GM18507 (cell line): ENCODE measurements at places on chromosomes 11 and 22.

DNA sequence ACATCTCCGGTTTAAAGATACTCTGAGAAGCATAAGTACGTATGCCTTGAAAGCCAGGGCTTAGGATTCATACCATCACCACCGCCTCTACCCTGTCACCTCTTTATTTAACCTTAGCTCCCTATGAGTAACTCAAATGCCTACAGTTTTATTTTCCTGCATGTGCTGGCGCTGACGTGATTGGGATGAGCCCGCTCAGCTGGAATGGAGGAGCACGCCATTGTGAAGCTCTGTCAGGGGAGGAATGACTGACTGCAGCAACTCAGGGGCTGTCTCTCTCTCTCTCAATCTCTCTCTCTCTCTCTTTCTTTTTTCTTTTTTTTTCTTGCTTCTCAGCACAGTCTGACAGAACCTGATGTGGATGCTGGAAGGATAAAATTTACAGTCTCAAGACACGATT is 12.4 kb downstream of the CAVIN3 start:
- DNase-seq = no peak

GRCh38 chr11:68509066-68509465 is 48.5 kb downstream of the PPP6R3 start:
- DNase-seq = no peak

DNA sequence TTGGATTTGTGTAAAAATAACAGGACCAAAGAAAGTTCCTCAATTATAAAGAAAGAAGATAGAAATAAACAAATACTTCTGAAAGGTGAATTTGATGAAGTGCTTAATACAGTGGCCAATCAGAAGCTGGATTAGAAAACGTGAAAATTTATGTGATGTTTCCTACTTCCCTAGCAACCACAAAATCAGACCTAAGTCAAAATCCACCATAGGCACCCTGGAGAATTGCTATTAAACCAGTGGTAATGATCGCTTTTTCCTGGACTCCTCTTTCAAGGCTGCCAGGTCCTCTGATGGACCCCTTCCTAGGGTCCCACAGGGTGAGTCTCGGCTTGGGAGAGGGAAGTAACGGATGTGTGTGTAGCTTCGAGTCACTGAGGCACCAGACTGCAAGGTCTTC is 9.6 kb downstream of the WT1 start:
- no peak for DNase-seq

DNA sequence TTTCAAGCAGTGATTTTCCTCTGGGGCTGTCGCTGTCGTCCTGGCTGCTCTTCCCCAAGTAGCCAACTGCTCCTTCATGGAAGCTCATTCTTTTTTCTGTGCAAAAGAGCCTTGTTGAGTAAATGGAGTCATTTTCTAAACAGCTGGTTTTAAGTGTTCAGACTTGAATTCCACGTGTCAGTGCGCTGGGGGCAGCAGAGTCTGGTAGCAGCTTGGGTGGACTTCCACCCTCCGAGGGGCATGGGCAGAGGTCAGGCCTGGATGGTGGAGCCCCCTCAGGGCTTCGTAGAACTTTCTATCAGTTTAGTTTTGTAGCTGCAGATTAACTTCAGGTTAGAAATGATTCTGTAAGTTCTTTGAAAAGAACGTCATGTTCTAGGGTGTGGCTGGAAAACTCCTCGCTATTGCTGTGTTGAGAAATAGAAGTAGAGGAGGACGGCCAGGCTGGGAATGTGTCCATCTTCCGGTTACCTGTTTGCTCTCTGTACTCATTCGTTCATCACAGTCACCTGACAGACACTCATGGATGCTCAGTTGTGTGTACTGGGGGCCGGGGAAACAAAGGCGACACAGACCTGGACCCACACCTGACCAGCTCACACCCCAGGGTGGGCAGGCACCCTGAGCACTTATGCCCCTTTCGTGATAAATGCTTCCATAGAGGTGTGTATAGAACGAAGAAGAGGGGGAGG is 270.7 kb downstream of the TBC1D22A start:
- no peak for DNase-seq

DNA sequence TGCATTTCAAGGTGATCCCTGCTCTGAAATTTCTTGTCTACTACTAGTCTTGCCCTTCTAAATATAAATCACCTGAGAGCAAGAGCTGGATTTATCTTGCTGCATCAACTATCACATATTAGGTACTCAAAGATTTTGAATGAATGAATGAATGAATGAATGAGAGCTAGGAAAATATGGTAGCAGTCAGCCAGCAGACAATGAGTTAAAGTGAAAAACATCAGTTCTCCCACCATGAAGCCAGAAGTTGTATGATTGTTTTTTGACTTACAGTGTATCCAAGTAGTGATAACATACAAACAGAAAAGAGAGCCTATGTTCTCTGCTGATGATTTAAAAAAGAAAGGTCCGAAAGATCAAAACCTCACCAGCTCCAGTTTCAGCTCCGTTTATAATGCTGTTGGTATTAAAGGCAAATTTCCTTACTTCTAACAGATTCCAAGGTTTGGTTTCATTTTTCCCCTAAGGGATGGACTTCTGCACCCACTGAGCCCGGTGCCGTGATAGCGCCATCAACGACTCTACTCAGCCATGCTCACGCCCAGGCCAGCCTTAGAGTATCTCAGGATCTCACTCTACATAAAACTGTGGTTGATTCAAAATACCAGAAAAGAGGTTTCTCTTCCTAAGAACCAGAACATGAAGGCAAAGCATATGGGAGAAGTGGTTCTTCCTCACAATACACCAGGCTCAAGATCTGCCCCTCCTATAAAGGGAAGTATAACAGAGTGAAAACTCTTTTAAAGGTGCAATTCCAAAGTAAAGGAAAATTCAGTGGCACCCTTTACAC is 92.0 kb downstream of the SGSM3 start:
- no peak for DNase-seq

DNA sequence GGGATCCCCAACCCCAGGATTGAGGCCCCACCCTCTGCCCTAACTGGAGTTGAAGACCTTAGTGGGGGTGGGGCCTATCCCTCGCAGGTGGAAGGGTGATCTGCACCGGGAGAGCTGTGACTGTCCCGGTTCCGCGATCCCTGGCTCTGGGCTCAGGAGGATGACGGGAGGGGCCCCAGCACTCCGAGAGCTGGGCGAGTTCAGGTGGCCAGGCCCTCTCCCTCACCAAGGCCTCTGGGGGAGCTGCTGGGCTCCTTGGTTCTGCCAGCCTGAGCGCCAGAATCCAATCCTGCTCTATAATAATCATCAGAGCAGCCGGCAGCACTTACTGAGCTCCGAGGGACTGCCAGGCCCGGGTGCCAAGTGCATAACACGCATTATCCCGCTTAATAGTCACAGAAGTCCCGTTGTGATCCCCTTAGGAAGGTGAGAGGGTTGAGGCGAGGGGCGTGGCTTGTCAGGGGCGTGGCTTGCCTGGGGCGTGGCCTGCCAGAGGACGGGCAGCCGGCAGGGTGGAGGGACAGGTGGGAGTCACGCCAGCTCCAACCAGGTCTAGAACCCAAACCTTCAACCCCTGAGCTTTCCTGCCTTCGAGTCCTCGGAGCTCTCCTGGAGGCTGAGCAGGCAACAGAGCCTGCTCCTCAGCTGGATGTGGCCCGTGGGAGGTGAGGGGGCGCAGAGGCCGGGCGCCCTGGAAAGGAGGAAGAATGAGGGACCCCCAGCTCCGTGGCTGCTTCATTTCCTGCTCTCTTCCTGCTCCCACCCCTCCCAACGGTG is 7.3 kb upstream of the SYT7 start:
- no peak for DNase-seq

- no peak for DNase-seq
Measured at GRCh38 chr11:12117611-12118010, 7.2 kb downstream of the MICAL2 start.

DNA sequence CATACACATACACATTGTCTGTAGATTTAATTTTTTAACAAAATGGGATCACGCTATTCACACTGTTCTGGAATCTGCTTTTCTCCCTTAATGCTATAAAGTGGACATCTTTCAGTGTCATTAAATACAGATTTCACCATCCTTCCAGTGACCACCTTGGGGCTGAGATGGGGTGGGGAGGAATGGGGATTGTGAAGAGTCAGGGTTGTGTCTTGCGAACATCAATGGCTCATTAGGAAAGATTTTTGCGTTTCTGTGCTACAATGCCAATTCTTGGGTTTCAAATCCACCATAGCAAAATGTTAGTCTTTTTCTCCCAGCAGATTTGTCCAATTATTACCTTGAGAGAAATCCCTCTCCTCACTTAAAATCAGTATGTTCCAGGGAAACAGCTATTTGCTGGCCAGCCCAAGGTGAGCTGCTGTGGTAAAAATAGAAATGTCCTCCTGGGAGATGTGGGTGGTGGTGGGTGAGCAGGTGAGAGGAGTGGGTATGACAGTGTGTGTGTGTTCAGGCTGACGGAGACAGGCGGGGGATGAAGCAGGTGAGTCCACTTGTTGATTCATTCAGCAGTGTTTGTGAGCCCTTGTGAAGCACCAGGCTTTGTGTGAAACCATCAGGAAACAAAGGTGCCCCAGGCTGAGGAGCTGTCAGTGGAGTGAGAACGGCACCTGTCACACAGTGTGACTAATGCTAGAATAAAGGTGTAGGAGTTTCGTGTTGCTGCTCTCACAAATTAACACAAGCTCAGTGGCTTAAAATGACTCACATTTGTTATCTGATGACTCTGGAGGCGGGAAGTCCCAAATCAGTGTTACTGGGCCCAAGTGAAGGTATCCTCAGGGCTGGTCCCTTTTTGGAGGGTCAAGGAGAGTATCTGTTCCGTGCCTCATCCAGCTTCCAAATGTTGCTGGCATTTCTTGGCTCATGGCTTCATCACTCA is 1.7 kb upstream of the CBX6 start:
- DNase-seq = no peak

DNA sequence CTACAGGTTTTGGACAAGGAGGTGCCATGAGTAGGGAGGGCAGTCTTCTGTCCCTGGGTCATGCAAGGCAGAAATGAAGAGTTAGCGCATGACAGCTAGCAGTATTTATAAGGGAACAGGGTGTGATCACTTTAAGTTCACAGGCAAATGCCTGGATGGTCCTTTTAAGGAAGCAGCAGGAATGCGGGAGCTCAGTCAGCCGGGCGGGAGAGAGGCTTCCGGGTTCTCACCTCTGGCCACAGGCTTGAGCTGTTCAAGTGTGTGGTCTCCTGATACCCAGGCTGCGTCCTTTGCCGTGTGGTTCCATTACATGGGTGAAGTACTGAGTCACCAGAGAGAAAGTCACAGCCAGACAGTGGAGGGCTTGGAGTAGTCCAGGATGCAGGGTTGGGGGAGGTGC is 105.4 kb downstream of the BCR start:
- no peak for DNase-seq

GRCh38 chr11:97683733-97684132 is 1293.9 kb downstream of the JRKL start:
- DNase-seq = no peak

- no peak for DNase-seq
Measured at GRCh38 chr22:37533995-37534394, 14.8 kb upstream of the CARD10 start.

DNA sequence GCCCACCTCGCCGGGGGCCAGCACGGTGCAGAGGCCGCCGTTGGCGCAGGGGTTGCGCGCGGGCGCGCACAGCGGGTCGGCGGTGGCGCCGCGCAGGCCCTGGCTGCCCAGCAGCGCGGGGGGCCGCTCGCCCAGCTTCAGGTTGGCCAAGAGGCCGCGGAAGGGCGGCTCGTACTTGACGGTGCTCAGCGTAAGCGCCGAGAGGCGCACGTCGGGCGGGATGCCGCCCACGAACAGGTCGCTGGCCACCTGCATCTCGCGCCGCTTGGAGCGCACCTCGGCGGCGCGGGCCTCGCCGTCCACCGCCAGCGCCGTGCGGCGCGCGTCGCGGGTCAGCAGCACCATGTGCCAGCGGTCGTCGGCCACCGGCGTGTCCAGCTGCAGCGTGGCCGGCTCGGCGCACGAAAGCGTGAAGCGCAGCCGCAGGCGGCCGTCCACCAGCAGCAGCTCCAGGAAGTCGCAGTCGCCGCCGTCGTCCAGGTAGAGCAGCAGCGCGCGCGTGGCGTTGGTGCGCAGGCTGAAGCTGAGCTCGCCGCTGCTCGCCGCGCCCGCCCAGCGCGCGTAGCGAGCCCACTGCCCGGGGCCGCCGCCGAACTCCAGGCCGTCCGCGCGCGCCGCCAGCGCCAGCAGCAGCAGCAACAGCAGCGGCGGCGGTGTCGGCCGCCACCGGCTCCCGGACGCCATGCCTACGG is 9.8 kb downstream of the NRXN2 start:
- no peak for DNase-seq

DNA sequence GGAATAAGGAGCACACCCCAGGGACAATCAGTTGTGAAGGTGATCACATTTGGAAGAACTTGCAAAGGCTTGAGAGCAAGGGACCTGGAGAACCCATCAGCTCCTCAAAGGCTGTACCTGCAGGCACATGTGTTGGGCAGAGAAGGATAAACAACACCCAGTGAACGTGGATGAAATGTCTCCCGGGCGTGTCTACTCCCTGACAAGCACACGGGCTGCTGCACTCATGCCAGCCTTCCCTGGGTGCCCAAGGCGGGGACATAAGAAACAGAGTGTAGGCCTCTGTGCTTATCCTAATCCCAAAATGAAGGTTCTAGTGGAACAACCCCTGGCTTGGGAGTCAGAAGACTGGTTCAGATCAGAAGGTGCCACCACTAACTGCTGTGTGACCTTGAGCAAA is 46.7 kb downstream of the DSCAML1 start:
- DNase-seq = no peak

DNA sequence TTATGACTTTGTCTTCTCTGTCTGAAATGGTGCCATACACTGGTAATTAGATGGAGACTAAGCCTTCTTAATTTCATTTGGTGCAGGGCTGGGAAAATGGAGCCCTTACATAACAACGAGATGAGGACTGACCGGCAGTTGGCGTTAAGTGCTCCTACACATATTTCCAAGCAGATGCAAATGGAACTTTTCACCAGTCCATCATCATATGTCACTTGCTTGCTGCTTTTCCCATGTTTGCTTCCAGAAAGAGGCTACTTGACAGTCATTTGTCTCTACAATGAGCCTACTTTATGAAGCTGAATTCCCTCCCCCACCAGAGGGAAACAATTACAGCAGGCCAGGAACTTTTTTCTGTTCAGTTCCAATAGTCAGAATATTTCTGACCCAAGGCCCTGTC is 32.6 kb downstream of the SVIP start:
- DNase-seq = no peak

DNA sequence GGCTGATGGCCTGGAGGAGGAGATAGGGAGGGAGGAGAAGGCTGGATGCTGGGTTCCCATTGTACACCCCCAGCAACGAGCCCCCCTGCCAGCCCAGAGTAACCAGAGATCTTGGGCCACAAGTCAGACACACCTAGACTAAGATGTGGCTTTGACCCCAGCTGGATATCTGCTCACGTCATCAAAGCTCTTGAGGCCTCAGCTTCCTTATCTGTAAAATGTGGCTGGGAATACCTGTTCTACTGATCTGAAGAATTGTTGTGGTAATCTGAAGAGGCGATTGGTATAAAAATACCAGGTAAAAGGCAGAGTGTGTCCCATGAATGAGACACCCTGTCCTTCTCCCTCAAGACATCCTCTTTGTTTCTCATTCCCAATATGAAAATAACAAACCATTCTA is 280.0 kb downstream of the ST3GAL4 start:
- no peak for DNase-seq

- DNase-seq = peak; percentile 48
Measured at GRCh38 chr11:86214710-86215109, 29.8 kb upstream of the EED start.
